Stimulated activated CD4-positive, alpha-beta T cell treated with anti-CD3 and anti-CD28 coated beads, Interleukin-4, amount 100 ng/mL, for 1 hour (primary cell): ENCODE measurements at places on chromosomes 6 and 20.

DNA sequence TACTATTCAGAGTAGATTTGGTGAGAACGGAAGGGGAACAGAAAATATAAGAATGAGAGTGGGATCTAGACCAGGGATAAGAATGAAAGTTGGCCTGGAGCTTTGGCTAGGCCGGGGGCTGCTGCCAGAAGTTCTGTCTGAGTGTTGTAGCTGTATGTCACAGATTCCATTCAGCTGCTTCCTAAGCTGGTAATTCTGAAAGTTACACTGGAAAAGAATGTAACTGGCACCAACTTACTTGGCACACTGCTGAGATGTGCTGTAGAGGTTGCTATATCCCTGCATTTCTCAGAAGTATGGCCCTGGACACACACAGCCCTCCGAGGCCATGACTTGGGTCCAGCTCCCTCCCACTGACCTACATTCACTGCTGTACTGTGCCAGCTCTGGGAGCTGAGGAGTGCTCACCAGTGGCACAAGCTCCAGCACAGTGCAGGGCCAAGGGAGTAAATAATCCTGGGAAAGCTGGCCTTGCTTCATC lies 25.8 kb upstream of the TMEM217 start:
- DNase-seq = no peak

DNA sequence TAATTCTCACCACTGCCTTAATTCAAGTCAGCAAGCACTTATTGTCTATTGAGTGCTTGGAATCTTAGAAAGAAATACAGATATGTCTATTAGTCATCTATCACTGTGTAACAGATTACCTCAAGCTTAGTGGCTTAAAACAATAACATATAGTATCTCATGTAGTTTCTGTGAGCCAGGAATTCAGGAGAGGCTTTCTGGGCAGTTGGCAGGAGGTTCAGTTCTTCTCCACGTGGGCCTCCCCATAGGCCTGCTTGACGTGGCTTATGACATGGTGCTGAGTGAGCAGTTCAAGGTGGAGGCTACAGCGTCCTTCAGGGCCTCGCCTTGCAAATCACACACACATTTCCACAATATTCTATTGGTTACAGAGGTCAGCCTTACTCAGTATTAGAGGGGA lies 69.7 kb downstream of the DTD1 start:
- no peak for DNase-seq

GRCh38 chr6:163099621-163100171 lies 314.8 kb upstream of the QKI start:
- DNase-seq = no peak

DNA sequence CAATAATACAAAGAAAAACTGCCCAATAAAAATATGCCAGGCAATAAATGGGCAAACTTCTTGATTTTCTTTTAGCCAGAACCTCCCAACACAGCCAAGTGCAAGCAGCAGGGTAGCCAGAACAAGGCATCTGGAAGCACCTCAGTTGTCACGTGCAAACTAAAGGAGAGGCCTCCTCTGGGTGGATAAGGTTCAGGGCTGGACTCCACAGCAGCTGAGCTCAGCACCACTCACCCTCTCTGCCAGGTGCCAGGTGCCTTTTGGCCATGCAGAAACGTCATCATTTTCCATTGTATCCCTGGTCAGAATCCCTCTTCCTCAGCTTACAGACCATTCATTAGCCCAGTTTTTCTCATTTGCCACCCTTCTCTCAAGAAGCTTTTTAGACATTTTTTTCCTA lies 52.7 kb downstream of the SOD2 start:
- no peak for DNase-seq

DNA sequence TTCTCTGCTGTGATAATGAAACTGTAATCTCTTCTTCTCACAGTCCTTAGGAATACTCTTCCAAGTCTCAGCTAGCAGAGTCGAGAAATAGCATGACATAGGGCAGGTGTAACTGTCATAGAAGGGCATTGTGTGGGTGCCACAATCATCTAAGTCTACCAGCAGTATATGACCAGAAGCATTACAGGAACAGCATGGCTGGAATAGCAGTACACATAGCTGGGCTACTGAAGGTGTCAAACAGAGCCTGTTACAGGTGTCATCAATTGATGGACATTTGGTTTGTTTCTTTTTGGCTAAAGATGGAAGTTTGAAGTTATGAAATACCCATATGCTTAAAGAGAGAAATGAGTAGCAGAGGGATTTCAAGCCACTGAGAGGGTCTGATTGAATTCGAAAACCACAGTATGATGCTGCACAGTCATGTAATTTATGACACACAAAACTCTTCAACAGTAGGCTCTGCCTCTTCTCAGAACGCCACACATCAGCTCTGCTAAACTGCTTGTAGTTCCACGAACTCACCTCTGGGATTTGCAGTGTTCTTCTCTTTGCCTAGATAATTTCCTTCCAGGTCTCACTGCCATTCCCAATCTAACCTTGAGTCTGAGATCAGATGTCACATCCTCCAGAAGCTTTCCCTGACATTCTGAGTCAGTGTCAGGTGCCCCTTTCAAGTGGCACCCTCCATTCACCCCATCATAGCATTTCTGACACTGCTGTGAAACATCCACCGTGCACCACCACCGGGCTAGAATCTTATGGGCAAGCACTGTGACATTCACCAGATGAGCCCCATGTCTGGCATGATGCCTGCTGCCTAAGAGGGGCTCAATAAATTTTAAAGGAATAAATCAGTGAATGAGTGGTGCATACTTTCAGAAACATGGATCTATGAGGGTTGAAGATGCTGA lies 151.0 kb downstream of the ADAT2 start:
- DNase-seq = no peak

DNA sequence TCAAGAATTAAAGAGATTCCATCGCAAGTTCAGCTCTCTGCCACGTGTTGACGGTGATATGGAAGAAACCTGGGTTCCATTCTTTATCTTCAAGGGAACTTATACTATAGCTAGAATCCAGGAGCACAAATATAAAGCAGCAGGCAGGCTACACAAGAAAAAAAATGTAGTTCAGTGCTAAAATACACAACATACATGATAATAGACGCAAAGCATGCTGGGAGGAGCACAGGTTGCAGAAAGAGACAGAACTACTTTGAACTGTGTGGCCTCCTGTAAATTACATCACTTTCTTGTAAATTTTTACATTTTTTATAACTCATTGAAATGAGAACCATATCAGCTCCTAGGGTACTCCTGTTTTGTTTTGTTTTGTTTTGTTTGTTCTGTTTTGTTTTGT lies 53.8 kb upstream of the RBM24 start:
- DNase-seq = no peak

DNA sequence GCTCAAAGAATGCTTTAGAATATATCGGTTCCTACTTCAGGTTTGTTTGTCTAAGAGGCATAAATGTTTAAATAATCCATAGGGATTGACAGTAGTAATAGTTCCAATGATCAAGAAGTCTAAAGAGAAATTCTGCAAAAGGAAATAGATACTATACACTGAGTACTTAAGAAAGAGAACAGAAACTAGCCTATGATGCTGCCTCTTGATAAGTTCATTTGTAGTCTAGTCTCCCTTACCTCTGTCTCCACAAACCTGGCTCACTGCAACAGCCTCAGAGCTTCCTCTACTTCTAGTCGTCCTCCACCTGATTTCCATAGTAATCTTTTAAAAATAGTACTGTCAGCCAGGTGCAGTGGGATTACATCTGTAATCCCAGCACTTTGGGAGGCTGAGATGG lies 511.8 kb downstream of the LMBRD1 start:
- DNase-seq = no peak
